Amniotic stem cell (primary cell): ENCODE measurements at places on chromosomes 7 and 10.

GRCh38 chr10:59805014-59805413, 51.8 kb upstream of the MRLN start:
- DNase-seq: no peak

DNA sequence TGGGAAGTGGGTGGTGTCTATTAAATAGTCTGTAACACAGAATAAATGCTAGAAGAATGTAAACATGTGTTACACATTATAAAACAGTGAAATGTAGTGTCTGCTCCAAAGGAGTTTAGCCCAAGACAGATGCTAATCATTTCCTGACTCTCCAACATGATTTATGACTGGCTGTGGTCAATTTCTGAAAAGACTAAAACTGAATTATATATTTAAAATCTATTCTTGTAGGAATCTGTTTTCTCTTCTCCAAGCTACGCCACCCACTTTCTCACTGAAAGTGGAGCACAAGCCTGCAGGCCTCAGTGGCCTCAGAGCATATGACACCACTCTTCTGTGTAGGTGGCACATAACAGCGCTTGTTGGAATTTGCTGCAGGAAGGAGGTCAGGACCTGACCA, 44.4 kb downstream of the CTTNBP2 start:
- DNase-seq: no peak

- DNase-seq: no peak
Observed at GRCh38 chr10:17003651-17004286, 125.8 kb downstream of the CUBN start.

DNA sequence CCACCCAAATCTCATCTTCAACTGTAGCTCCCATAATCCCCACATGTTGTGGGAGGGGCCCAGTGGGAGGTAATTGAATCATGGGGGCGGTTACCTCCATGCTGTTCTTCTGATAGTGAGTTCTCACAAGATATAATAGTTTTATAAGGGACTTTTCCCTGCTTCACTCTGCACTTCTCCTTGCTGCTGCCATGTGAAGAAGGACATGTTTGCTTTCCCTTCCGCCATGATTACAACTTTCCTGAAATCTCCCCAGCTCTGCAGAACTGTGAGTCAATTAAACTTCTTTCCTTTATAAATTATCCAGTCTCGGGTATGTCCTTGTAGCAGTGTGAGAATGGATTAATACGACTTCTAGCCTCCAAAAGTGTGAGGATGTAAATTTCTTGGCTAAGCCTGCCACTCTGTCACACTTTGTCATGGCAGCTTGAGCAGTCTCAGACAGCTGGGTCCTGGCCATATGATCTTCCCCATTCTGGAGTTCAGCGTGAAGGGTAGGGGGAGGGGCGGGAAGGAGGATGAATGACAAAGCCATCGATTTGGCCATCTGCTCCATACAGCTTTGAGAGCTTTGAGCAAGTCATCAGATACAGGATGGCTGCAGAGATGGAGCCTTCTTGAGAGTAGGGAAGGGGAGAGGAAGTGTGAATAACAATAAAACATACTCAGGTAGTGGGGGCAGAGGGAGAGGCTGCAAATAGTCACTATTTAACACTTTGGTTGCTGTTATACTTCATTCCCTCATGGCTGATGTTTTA, 19.1 kb upstream of the INPP5F start:
- no peak for DNase-seq

- DNase-seq: no peak
Observed at GRCh38 chr10:20277820-20278219, 461.6 kb downstream of the PLXDC2 start.

DNA sequence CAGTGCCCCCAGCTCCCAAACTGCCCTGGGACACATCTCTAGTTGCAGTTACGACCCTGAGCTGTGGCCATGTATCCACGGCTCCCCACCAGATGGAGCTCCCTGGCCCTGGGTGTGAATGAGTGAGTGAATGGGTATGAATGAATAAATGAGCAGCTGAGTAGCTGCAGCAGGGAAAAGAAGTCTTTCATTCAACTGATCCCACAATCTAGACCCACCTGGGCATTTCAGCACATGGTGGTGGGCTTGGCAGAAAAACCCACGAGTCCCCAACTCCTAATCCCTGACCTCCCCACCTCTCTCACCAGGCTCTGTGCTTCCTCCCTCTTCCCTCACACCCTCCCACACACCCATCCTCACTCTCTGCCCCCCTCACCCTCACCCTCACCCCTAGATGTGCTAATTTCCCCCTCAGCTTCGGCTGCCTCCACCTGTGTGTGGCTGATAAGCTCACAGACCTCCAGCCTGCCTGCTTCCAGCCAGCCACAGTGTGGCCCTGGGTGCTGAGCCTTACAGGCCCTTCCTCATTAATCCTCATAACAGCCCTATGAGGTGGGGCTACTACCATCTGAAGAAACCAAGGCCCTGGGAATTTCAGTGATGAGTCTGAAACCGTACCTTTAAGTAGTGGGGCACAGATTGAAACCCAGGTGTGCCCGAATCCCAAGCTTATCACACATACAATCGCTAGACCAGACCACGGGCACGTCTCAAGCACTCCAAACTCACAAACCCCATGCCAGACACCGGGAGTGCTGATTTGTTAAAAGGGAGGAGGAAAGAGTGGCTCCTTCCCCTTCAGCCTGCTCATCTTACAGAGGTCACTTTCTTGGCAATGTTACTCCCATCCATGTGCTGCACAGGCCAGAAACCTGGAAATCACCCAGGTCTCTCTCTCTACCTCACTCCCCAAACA, 2.2 kb upstream of the ATP6V1F start:
- no peak for DNase-seq

DNA sequence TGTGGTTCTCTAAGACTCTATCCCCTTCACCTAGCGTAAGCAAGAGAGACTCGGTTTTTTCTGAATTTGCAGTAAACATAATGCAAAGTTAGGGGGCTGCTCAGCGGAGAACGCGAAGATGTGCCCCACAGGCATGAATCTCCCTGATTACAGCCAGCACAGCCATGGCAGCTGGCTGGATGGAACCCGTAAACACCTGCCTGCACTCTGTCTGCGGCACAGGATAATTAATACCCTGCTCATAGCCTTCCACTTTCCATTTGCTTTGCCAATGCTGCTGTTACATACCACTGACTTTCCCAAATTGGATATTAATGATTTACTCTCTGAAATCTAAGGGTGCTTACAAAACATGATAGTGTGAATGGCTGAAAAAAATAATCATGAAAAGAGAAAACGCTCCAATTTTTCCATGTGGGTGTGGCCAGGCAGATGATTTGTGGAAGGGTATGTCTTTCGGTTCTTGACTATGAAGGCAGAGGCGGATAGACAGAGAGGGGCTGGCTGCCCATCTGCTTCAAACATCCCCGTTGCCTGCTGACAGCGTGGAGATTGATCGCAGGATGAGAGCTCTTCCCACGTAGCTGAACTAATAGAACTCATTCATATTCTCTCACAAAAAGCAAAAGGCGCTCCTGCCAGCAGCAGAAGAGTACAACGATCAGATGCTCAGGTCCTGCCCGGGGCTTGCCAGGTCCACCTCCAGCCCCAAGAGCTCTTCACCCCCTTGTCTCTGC, 193.2 kb upstream of the GHITM start:
- DNase-seq: no peak

DNA sequence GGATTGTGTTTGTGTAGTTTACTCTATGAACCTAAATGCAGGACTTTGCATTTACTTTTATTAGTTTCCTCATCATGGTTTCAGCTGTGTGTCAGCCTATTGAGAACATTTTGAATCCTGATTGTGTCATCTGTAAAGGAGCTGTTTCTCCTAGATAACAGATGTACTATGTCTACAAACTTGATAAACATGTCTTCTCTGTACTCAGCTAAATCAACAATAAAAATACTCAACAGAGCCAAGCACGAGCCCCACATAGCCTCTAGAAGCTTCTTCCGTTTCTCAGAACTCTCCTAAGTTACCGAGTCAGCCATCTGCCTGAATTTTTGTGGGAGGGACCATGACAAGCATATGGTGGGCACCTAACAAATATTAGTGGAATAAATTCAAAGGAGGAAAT, 234.7 kb downstream of the SKAP2 start:
- DNase-seq: no peak

- no peak for DNase-seq
Observed at GRCh38 chr10:120719333-120719732, 131.8 kb upstream of the WDR11 start.

DNA sequence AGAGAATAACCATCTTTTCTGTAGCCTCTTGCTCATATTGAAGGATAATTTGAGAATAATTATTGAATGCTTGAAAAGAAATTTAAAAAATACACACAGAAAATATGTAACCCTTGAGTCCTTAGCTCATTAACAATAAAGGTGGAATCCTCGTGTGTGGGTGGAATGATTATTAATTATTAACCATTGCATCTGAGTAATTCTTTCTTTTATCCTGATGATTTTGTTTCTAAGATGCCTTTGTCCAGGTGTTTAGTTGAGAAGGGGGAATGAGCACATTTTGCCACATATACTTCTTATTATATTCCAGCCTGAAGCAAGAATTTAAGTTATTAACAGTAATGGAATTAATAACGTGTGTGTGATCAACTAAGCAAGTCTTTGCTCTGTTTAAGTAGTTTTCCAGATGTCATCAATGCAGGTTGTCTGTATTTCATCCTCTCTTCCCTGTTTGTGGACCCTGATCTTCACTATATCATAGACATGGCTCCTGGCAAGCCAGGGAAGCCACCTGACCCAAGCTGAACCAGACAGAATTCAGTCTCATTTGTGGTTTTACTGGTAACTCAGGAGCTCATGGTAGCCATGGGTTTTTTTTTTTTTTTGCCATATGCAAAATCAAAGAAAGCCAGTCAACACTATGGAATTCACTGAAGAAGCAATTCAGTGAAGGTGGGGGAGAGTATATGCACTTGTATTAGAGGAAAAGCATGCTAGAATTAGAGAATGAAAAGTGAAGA, 144.3 kb downstream of the KIF20B start:
- DNase-seq: no peak

GRCh38 chr7:144408121-144408520, 4.6 kb upstream of the NOBOX start:
- no peak for DNase-seq

DNA sequence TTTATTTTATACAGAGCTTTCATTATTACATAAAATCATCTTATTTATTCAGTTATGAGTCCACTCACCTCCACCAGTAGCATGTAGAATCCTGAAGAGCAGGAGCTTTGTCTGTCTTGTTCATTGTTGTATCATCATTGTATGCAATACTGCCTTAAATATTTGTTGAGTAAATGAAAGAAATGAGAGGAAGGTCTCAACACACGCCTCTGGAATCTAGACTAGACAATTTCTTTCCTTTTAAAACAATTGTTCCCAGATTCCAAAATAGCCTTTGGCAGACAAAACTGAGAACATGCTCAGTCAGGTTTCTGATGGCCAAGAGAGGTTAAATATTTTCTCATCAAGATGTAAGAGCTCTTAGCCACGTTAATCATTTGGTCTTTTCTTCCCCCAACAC, 173.1 kb upstream of the AGR3 start:
- no peak for DNase-seq

DNA sequence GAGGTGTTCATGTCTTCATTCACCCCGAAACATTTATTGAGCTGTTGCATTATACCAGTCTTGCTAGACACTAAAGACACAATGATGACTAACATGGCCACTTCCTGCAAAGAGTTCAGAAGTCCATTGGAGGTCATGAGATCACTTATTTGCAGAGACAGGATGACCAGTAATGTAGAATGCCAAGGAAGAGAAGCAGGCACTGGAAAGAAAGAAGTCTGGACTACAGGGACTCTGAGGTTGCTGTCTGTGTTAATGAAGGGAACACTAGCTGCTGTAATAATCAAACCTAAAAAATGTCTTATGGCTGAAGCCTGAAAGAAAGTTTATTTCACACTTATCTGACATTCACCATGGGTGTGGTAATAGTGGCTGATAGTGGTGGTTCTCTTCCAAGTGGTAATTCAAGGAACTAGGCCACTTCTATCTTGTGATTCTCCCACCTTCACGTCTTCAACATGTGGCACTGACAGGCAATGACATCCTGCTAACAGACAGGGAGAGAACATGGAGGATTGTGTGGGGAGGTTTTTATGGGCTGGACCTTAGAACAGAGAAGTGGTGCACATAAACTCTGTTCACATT, 89.2 kb upstream of the MKLN1 start:
- no peak for DNase-seq

- DNase-seq: no peak
Observed at GRCh38 chr10:76358743-76359395, 927.4 kb downstream of the LRMDA start.

- DNase-seq: no peak
Observed at GRCh38 chr10:78742730-78743615, 325.8 kb upstream of the ZMIZ1 start.

- no peak for DNase-seq
Observed at GRCh38 chr10:85847085-85847484, 519.5 kb downstream of the GRID1 start.

- no peak for DNase-seq
Observed at GRCh38 chr10:131772441-131772840, 128.4 kb upstream of the PPP2R2D start.

GRCh38 chr7:73352784-73353183, 24.8 kb downstream of the FKBP6 start:
- no peak for DNase-seq

GRCh38 chr7:4633012-4633411, 49.1 kb upstream of the FOXK1 start:
- DNase-seq: no peak

DNA sequence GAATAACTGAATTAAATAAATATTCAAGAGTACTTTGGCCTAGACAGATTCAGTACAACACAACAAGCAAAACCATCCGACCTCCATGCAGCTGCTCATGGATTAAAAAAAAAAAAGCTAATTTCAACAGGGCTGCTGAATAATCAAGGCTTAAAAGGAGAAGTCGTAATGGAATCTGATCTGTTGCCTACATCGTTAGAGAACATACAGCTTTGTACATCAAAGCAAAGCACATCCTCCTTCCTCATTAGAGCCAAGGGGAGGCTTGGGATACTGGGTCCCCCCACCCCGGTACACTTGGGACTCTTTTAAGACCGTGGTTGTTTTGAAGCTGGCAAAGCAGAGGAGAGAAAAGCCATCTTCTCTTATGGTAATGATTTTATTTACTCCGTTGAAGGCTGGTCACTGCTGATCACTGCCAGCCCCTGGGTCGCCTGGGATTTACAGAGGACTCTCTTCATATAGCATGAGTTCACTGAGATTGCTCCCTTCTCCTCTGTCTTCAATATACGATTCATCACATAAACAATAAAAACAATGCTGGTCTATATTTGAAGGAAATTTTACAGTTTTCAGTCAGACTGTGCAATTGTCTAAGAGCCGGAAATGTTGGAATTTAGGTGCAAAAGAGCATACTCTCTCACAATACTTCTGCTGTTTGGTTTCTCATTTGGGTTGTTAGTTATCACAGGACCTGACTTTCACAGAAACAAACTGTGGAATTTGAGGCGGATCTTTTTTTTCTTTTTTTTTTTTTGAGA, 148.8 kb downstream of the FAM107B start:
- no peak for DNase-seq

DNA sequence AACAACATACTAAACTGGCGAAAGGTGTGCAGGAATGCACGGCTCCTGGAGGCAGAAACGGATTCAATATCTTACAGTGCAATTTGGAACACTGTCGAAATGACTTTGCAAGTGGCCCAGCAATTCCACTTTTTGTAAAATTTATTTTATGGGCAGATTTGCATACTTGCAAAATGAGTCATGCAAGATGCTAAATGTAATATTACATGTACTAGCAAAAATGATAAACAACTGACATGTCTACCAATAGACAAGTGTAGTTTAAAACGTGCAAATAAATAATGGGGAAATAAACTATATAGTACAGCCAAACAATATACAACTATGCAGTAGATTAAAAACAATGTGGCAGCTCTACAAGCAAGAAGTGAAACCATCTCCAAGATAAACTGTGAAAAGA, 97.7 kb downstream of the ARHGAP12 start:
- DNase-seq: no peak

GRCh38 chr10:90245623-90246022, 544.2 kb downstream of the KIF20B start:
- no peak for DNase-seq
